ENCODE measurements at places on chromosomes 11 and 22.

- DNase-seq = no peak
Observed at GRCh38 chr11:120401506-120401905, 65.3 kb downstream of the ARHGEF12 start.

GRCh38 chr22:46090036-46090591 lies 60.2 kb upstream of the PPARA start:
- DNase-seq = no peak

- DNase-seq = no peak
Observed at GRCh38 chr11:102393272-102393730, 46.3 kb downstream of the BIRC2 start.

GRCh38 chr22:21446128-21446826 lies 20.9 kb upstream of the TMEM191C start:
- no peak for DNase-seq

DNA sequence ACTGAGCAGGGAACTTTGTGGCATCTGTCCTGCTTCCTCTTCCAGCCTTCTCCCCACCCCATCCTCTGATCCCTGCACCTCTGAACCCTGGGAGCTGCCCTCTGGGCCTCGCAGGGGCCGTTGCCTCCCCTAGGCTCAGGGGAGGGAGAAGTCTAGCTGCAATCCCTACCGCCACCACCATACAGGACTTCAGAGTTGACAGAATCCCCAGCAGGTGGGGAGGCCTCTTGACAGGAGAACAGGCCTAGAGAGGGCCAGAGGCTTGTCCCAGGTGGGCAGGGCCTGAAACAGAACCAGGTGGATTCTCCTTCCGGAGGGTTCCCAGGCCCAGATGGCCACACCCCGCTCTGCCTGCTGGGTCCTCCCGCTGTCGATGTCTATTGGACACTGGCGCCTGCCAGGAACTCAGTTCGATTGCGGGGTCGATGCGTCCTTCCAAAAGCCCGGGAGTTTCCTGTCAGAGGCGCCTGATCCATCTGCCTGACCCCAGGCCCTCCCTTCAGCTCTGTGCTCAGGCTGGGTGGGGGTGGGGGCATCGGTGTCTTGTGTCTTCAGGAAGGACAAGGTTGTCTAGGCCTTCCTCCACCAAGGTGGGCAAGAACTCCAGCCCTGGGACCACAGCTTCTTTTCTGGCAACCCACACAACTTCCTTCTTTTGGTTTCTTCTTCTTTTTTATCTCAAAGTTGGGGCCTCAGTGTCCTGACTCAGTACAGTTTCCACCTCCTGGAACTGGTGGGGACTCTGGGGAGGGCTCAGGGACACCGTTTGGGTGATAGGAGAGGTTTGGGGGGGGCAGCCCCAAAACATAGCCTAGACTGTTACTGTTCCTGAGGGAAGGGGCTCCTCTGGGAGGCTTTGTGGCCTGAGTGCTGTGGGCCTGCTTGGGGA lies 6.4 kb downstream of the STARD10 start:
- DNase-seq = no peak

DNA sequence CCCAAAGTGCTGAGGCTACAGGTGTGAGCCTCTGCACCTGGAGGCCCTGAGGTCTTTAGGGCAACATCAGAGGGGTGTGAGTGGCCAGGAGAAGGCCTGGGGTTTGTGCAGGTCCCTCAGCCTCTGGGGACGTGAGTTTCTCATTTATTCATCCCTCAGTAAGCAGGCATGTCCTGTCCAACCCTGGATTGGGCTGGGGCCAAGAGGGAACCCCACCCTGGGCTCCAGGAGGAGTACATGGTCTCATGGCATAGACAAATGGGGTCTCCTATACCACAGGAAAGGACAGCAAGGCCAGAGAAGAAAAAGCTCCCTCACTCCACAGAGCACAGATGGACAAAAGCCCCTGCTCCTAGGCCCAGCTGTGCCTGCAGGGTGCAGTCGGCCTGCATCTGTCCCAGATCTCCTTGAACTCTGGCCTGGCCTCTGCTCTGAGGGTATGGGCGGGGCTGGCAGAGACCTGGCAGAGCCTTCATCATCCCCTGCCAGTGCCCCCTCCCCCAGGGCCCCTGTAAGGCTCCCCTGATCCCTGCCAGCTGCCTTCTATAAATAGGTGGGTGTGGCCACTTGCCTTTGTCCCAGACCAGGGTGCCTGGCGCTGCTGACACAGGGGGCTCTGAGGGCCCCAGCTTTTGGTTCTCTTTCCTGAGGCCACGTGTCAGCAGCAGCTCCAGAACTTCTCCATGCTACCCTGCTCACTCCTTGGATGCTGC lies 34.6 kb downstream of the A4GALT start:
- no peak for DNase-seq

- DNase-seq = no peak
Observed at GRCh38 chr22:32465661-32466060, 1.4 kb upstream of the BPIFC start.

GRCh38 chr11:126707498-126707897 lies 293.1 kb downstream of the KIRREL3 start:
- DNase-seq = no peak

DNA sequence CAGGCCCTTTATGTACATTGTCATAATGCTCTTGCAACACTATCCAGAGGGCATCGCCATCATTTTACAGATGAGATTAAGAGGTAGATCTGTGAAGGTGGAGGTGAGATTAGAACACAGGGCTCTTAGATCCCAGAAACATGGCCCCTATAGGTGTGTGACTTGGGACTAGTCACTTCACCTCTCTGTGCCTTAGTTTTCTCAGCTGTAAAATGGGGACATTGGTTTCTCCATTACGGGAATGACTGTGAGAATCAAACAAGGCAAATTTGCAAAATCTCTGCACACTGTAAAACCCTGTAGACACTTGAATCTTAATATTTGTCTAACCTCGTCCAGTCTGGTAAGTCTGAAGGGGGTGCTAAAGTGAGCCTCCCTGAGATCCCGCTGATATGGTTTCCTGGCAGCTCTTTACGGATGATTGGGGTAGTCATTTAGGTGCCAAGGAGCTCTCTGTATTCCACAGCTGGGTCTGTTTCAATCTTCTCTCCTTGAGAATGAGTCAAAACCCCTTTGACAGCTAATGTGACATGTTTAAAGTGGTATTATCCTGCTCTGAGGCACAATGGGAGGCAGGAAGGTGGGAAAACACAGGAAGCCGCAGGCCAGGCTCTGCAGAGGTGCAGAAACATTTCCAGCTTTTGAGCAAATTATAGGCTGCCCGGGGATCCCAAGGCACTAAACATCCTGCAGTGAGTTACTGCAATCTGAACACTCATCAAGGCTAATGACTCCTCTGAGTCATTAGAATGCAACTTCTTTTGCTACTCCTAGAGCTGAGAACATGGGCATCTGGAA lies 140.8 kb downstream of the CCDC81 start:
- no peak for DNase-seq
